ENCODE measurements at places on chromosomes 12 and 14.

DNA sequence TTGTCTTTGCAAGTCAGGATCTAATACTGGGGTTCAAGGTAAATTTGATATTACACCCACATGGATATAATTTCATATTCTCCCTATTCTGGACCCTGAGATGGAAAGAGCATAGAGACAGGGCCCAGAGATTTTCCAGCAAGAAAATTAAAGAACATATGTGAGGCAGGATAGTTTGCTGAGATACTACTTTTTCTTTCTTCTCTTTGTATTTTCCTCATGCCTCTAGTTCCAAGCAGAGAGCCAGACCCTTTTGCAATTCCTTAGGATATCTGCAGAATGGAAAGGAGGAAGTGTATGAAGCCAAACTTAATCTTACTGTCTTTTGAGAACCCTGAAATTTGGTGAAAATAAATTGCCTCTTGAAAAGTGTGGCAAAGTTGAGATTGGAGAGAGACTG is 34.0 kb upstream of the RNASE3 start:
- DNase-seq = no peak
- H3K4me3 ChIP-seq = no peak overlapping the region
- H3K36me3 ChIP-seq = no peaks in the 10 kb centered on the region
- H3K27me3 ChIP-seq = peaks cover 8% of the 10 kb centered on the region

DNA sequence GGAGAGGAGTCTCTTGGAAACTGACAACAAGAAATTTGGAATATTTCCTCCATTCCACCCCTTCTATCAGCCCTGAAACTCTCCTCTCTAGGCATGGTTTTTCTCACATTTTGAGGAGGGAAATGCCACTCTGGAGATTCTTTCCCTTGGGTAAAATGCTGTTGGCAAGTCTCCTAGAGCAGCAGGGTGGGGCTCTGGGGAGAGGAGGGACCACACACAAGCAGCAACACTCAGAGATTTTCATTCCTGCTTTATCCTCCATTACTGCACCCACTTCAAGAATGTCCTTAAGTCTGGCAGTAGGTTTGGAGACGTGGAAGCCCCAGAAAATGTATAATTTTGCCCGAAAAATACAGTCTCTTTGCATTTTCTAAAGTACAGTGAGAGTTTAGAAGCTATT is 130.8 kb upstream of the FLRT2 start:
- peak; percentile 87 for DNase-seq
- H3K4me3 ChIP-seq = no peak overlapping the region
- peaks cover 45% of the 10 kb centered on the region for H3K4me1 ChIP-seq

DNA sequence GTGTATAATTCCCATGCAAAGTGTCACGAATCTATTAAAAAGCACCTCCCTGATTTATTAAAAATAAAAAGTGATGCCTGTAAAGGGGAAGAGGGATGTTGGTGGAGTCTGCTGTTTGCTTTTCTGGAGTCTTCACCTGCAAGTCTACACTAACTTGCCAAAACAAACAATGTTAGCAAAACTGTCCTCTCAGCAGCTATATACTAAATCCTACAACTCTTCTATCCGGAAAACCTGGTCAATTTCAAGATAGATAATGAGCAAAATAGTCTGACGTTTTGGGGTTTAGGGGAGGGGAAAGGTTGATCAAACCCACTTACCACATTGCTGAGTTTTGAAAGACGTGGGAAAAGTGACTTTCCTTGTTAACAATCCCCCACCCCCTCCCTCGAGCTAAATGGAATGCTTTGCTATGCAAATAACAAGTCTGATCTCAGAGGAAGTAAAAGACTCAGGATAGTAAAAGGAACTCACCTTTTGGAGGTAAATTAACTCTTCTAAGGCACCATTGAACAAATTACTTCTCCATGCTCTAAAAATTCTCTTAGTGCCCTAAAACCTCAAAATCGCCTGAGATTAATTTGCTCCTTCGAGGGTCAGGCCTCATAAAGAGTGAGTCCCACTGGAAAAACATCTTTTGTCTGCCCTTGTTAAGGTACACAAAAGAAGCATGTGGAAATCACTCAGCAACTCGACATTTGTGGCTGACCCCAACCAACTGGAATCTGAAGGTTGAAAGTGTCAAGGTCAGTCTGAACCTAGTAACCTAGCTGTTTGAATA is 13.5 kb downstream of the BMP4 start:
- no peak overlapping the region for H3K27ac ChIP-seq
- no peaks in the 10 kb centered on the region for H3K36me3 ChIP-seq
- no peak for DNase-seq

DNA sequence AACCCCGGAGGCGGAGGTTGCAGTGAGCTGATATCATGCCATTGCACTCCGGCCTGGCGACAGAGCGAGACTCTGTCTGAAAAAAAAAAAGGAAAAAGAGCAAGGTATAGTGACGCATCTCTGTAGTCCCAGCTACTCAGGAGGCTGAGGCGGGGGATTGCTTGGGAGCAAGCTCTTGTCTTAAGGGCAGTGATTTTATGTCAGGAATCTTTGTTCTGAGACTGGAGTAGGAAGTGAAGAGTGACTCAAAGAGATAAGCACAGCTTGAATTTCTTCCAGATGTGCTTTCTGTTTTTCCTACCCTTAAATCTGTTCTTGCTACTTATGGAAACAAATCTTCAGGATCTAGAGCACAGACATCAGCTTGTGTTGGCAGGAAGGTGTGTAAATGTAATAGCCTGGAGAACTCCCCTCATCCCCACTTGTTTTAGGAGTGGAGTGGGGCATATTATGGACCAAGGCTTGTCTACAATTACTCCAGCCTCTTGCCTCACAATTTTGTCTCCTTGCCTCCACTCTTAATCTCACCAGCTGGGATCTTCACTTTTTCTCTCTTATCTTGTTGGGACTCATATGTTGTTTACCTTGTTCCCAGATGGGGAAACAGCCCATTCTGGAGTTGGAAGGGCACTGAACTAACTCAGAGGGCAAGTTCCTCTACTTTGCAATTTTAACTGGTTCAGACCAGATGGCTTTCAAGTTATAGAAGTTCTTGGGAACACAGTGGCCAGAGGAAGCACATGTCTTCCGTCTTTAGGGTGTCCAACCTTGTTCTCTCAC is 7.5 kb downstream of the TMED2 start:
- no peaks in the 10 kb centered on the region for H3K4me1 ChIP-seq
- H3K27ac ChIP-seq = no peak overlapping the region
- H3K4me3 ChIP-seq = no peak overlapping the region
- H3K36me3 ChIP-seq = peaks cover 91% of the 10 kb centered on the region

DNA sequence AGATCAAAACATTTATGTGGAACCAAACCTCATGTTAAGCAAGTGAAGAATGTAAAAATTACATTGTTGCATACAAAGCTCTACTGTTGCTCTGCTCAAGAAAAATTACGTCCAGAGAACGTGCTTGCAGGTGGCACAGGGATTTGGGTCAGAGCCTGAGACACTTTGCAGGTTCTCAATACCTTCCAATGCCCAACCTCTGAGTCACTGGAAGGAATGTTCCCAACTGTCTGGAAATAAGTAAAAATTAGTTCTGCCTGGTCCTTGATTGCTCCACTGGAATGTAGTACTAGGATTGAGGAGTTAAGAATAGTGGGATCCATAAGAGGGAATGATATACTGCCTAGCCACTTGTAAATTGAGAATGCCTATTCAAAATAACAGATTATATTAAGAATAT is 2.8 kb upstream of the IFNG start:
- no peaks in the 10 kb centered on the region for H3K27me3 ChIP-seq
- no peak overlapping the region for H3K27ac ChIP-seq
- H3K36me3 ChIP-seq = no peaks in the 10 kb centered on the region
- H3K4me3 ChIP-seq = no peak overlapping the region

- H3K27ac ChIP-seq = no peak overlapping the region
- no peaks in the 10 kb centered on the region for H3K27me3 ChIP-seq
- H3K4me3 ChIP-seq = no peak overlapping the region
- peaks cover 33% of the 10 kb centered on the region for H3K36me3 ChIP-seq
- no peak for DNase-seq
Measured at GRCh38 chr14:92944976-92945375, 22.0 kb downstream of the CHGA start.

DNA sequence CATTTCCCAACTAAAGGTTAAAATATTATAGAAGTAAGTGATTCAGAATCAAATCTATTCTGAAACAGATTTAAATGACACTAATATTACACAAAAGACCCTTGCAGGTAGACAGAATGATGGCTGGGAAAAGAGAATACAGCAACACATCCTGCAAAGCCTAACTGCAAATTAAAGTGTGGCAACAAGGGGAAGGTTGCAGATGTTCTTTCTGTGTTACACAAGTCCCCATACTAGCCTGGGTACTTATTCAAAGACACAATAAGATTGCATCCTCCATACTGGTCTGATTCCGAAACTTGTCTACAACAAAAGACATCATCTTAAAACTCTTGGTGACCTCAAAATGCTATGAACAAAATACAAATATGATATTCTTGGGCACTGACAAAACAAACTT is 50.5 kb downstream of the R3HDM2 start:
- H3K4me1 ChIP-seq = peaks cover 5% of the 10 kb centered on the region
- H3K27me3 ChIP-seq = no peaks in the 10 kb centered on the region
- DNase-seq = peak; percentile 70
- H3K36me3 ChIP-seq = peaks cover 44% of the 10 kb centered on the region

- no peak overlapping the region for H3K4me3 ChIP-seq
- H3K27me3 ChIP-seq = no peaks in the 10 kb centered on the region
- H3K36me3 ChIP-seq = no peaks in the 10 kb centered on the region
- no peak for DNase-seq
Measured at GRCh38 chr14:22594156-22594716, 3.9 kb upstream of the ABHD4 start.

GRCh38 chr14:24315807-24316596 is 4.7 kb downstream of the LTB4R start:
- no peak overlapping the region for H3K27ac ChIP-seq
- DNase-seq = no peak
- H3K4me1 ChIP-seq = peaks cover 13% of the 10 kb centered on the region
- no peaks in the 10 kb centered on the region for H3K36me3 ChIP-seq

DNA sequence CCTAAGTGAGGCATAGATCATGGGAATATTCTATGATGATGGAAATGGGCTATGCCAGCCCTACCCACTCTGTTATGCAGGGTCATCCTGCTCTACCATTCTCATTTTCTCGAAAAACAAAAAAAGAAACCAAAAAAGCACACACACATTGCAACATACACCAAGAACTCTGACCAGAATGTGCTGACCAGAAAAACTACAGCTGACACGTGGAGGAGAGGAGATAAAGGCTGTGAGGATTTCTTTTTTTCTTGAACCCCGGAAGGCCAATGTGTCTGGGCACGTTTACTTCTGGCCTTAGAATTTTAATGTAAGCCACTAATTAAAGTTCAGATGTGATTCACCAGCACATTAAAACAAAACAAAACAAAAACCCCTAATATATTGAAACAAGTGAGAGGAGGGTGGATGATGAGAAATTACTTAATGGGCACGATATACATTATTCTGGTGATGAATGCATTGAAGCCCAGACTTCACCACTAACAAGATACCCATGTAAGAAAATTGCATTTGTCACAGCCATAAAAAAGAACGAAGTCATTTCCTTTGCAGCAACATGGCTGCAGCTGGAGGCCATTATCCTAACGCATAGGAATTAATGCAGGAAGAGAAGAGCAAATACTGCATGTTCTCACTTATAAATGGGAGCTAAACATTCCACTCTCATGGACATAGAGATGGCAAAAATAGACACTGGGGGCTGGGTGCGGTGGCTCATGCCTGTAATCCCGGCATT is 66.3 kb upstream of the PLEKHG3 start:
- H3K4me3 ChIP-seq = no peak overlapping the region
- peaks cover 10% of the 10 kb centered on the region for H3K4me1 ChIP-seq
- DNase-seq = no peak
- H3K27ac ChIP-seq = no peak overlapping the region
- H3K27me3 ChIP-seq = no peaks in the 10 kb centered on the region

DNA sequence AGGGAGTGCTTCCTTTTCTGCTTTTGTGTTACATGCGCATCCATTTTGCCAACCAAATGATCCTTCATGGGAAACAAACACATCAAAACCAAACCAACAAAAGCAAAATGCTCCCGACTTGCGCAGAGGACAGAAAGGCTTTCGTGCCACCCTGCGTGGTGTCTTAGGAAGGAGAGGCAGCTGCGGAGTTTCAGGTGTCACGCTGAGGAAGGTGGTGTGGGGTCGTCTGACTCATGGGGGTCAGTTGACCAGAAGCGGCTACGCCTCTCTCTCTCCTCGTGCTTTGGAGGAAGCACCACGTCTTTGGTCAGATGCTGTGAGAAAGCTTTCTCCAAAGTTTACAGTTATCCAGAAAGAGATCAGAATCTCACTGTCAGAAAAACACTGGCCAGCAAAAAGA is 7.9 kb downstream of the EMP1 start:
- H3K4me1 ChIP-seq = peaks cover 88% of the 10 kb centered on the region
- H3K4me3 ChIP-seq = no peak overlapping the region
- no peaks in the 10 kb centered on the region for H3K27me3 ChIP-seq
- peaks cover 61% of the 10 kb centered on the region for H3K36me3 ChIP-seq

GRCh38 chr12:124919521-124920352 is 5.3 kb upstream of the UBC start:
- peak; percentile 23 for DNase-seq
- peaks cover 61% of the 10 kb centered on the region for H3K4me1 ChIP-seq
- no peaks in the 10 kb centered on the region for H3K36me3 ChIP-seq
- no peaks in the 10 kb centered on the region for H3K27me3 ChIP-seq
- H3K27ac ChIP-seq = peak overlapping the region; percentile 23
- H3K4me3 ChIP-seq = no peak overlapping the region

DNA sequence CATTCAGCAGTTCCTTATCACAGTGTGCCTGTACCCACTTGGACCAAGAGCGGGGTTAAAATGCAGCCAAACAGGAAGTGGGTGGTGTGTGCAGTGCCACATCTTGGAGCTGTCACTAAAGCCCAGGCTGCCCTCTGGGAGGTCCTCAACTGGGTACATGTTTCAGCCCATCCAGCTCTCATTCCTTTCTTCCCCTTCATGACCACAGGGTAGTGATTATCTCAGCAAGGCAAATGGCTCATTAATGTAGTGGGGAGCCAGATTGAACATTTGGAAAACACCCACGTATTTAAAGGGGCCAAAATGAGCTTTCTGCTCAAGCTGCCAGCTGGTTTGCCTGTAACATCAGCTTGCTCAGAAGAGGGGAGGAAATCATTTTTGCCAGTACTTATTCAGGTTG is 210.8 kb upstream of the BTG1 start:
- DNase-seq = no peak
- H3K27ac ChIP-seq = no peak overlapping the region
- no peaks in the 10 kb centered on the region for H3K36me3 ChIP-seq
- H3K4me3 ChIP-seq = no peak overlapping the region
- no peaks in the 10 kb centered on the region for H3K4me1 ChIP-seq

GRCh38 chr12:46299851-46300250 is 31.0 kb upstream of the SLC38A1 start:
- H3K27me3 ChIP-seq = no peaks in the 10 kb centered on the region
- H3K4me3 ChIP-seq = no peak overlapping the region
- DNase-seq = no peak
- H3K36me3 ChIP-seq = no peaks in the 10 kb centered on the region

- no peak overlapping the region for H3K4me3 ChIP-seq
- no peak overlapping the region for H3K27ac ChIP-seq
- H3K4me1 ChIP-seq = no peaks in the 10 kb centered on the region
- peaks cover 35% of the 10 kb centered on the region for H3K27me3 ChIP-seq
- no peaks in the 10 kb centered on the region for H3K36me3 ChIP-seq
Measured at GRCh38 chr12:54522243-54522642, 24.7 kb downstream of the NCKAP1L start.
